ENCODE measurements at places on chromosomes 3 and 15. TPM values are rescaled to one million over a fixed set of nuclear protein-coding genes. Genes with fewer than 3 reads are reported as not detected.
A peak's percentile ranks its signal among the peaks of the same experiment; 100 is the strongest.

DNA sequence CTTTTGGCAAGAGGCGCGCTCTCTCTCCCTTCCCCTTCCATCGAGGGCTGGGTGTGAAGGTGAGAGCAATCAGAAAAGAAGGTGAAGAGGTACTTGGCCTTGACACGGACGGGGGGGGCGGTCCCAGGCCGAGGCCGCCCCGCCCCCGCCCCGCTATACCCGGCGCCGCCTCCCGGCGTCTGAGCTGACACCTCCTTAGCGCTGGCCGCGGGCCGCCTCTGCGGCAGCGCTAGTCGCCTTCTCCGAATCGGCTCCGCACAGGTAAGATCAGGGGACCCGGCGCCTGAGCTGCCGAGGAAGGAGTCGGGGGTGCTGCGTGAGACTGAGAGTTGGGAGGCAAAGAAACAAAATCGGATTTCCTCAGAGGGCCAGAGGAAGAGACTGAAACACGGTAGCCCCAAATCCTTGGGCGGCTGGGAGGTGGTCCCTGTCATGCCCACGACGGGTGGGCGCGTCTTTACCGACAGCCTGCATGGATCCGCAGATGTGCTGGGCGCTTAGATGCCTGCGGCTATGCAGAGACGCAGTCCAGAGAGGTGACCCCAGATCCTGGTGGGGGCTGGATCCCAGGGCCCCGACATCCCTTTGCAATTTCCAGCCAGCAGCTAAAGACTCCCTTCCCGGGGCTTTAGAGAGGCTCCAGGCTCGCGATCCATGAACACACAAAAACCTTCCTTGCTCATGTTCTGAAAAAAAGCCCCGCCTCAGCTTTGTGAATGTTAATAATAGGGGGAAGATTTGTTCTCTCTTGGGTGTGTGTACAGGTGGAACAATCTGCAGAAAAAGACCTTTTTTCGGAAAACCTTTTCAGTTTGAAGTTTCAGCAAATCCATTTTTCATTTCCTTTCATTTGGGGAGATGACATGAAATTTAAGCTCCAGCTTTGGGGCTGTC, at the start of gene ENTPD3:
Gene ENTPD3, plus strand, starts transcription at position 184 of the 894 bp plus-strand sequence. CDS start 874 bp downstream, outside the sequence.
- peak within 1 kb of the TSS; percentile 22 for H3K4me3 ChIP-seq
- H3K27ac ChIP-seq, result no peak within 1 kb of the TSS
- peaks cover 9% of the 10 kb centered on the region for H3K4me1 ChIP-seq
- no peaks in the 10 kb centered on the region for H3K36me3 ChIP-seq

DNA sequence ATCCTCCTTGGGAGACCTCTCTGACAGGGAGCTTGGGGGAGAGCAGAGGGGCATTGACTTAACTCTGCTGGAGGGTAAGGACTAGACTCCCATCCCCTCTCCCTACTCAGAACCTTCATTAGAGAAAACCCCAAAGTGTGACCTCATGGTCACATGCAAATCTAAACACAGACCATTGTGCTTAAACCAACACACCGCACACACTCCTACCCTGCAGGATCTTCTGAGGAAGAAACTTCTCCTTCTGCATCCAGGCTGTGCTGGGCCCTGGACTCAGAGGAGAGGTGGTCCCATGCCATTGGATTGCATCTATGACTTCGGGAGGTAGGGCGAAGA, 805 bp upstream of the PARP16 start:
- H3K4me1 ChIP-seq, result no peaks in the 10 kb centered on the region
- DNase-seq, result no peak
- H3K27ac ChIP-seq, result peak overlapping the region; percentile 91
- H3K27me3 ChIP-seq, result no peaks in the 10 kb centered on the region
- H3K36me3 ChIP-seq, result no peaks in the 10 kb centered on the region

GRCh38 chr3:148698190-148698810, 597 bp downstream of the AGTR1 start:
- peak overlapping the region; percentile 67 for H3K4me3 ChIP-seq
- no peak for DNase-seq
- no peaks in the 10 kb centered on the region for H3K27me3 ChIP-seq
- H3K27ac ChIP-seq, result peak overlapping the region; percentile 85
- H3K4me1 ChIP-seq, result peaks cover 4% of the 10 kb centered on the region

SLITRK3 gene
- polyA plus RNA-seq, result not detected

DNA sequence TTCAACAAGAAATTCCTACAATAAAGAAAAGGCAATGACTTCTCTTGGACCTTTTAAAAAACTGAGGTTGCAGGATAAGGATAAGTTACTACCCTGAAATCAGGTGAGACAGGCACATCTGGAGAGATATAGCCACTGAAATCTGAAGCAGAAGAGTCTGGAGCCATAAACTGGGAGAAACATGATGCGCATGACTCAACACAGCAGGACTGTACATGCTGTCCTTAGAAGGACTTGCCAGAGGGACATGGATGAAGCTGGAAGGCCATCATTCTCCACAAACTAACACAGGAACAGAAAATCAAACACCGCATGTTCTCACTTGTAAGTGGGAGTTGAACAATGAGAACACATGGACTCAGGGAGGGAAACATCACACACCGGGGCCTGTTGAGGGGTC, 1020.2 kb downstream of the AGBL1 start:
- no peak overlapping the region for H3K27ac ChIP-seq
- no peaks in the 10 kb centered on the region for H3K36me3 ChIP-seq
- no peaks in the 10 kb centered on the region for H3K4me1 ChIP-seq
- no peaks in the 10 kb centered on the region for H3K27me3 ChIP-seq
- DNase-seq, result no peak
- no peak overlapping the region for H3K4me3 ChIP-seq

DNA sequence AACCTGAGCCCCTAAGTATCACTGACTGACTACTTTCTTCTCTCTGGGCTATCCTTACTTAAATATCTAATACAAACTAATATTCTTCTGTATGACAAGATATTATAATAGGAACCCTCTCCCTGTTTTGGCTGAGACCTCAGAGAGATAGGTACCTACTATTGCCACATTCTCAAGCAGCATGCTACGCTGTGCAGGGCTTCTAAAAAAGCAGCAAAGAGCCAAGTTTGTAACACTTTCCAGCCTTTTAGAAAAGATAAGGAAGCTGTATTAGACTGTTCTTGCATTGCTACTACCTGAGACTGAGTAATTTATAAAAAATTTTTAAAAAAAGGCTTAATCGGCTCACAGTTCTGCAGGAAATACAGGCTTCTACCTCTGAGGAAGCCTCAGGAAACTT, 126.8 kb upstream of the ABI3BP start:
- no peak for DNase-seq
- H3K4me3 ChIP-seq, result no peak overlapping the region
- no peaks in the 10 kb centered on the region for H3K4me1 ChIP-seq
- H3K36me3 ChIP-seq, result no peaks in the 10 kb centered on the region
- no peaks in the 10 kb centered on the region for H3K27me3 ChIP-seq
- H3K27ac ChIP-seq, result no peak overlapping the region

ZCWPW2 gene
- polyA plus RNA-seq, result not detected

FSTL1 gene
- 56.2 TPM for polyA plus RNA-seq

TUSC7 gene
- polyA plus RNA-seq, result not detected

DNA sequence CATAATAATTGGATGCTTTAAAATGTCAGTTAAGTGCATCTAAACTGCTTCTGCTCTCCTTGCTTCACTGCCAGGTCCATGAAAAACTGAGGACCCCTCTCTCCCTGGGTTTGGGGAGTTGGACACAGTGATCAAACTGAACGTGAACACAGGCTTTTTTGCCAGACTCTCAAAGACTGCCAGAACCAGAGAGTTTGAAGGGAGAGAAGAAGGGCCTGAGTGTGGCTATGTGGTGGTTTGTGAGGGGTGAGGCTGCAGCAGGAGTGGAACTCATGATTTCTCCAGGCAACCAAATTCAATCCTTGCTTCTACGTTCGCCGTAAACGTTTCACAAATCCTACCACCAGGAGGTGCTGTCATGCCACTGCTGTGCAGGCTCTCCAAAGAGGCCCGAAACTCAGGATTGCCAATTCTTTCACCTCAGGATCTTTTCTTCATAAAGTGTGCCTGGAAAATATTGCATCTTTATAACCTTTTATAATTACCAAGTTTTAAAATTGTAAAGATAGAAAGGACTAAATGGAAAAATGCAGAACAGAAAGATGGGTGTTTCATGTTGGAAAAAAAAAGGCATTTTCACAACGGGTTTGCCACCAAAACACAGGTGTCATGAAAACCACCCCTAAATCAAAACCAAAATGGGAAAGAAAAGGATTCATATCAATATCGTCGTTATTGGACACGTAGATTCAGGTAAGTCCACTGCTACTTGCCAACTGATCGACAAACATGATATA, 19.7 kb downstream of the TM4SF4 start:
- no peaks in the 10 kb centered on the region for H3K4me1 ChIP-seq
- no peak overlapping the region for H3K4me3 ChIP-seq
- peak; percentile 80 for DNase-seq
- no peaks in the 10 kb centered on the region for H3K36me3 ChIP-seq
- no peak overlapping the region for H3K27ac ChIP-seq

KBTBD13 gene
- polyA plus RNA-seq, result 0.03 TPM

DNA sequence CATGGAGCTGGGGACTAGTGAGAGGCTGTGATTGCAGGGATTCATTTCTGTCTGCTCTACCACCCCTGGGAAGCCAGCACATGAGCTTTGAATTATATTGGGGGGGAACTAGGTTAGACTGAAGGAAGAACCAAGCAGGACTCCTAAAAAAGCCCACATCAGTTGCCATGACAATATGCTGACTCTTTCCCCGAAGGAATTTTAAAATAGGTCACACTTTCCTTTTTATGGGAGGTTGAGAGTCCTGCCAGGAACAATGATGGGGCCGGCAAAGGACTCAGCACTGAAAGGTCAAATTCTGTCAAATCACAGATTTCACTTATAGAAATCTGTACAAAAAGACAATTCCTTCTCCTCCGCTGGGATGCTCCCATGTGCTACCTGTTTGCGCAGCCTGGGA, 130.8 kb downstream of the ZNF621 start:
- no peak overlapping the region for H3K4me3 ChIP-seq
- no peaks in the 10 kb centered on the region for H3K36me3 ChIP-seq
- no peak for DNase-seq
- H3K27ac ChIP-seq, result no peak overlapping the region

- peak overlapping the region; percentile 56 for H3K4me3 ChIP-seq
- H3K27ac ChIP-seq, result peak overlapping the region; percentile 99
- H3K4me1 ChIP-seq, result peaks cover 60% of the 10 kb centered on the region
- DNase-seq, result peak; percentile 91
- H3K27me3 ChIP-seq, result no peaks in the 10 kb centered on the region
- H3K36me3 ChIP-seq, result no peaks in the 10 kb centered on the region
Measured at GRCh38 chr3:194137008-194137505, 1.1 kb downstream of the HES1 start.
